ENCODE measurements at places on chromosomes 7 and 10.

- DNase-seq: no peak
These were observed 109.9 kb downstream of the ZMIZ1 start for GRCh38 chr10:79178614-79179163.

DNA sequence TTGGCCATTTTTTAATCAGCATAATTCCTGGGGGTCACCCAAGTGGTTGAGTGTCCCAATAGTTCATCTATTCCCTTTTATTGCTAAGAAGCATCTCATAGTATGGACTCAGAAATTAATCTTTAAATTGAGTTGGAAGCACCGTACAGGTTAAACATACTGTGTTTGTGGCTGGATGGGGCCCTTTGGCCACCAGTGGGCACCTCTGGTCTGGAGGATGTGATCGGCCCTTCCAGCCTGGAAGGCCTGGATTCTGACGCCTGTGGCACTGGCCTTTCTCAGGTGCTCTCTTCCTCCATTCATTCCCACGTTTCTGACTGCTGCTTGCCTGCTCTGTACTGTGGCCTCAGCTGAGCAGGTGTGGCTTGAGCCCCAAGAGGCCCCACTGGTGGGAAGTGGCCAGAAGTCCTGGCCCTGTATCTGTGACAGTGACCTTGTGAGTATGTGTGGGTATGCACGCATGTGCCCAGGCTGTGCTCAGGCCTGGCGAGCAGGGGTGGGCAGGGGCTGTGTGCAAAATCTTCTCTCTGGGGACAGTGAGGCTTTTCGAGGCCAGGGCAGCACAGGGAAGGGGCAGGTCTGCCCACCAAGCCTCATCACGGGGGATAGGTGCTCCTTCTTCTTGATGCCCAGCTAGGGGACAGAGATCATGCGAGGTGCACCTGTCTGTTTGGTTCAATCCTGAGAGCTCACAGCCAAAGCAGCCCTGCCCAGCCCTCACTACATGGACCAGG is 30.1 kb downstream of the LDB3 start:
- no peak for DNase-seq

DNA sequence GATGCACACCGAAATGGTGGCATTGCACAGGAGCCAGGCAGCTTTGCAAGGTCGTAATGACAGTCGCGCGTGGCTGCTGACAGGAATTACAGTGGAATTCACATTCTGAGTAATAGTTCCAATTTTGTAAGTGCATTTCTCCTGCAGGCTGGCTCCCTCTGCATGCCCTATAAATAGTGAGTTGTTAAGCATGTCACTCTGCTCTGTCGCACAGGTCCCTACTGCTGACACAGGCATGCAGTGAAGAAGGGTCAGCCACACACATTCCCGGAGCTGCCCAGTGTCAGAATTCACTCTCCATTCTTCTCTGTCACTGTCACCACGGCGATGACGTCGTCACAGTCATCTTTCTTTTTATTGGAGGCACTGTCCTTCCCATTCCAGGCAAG is 49.2 kb upstream of the SHH start:
- no peak for DNase-seq

DNA sequence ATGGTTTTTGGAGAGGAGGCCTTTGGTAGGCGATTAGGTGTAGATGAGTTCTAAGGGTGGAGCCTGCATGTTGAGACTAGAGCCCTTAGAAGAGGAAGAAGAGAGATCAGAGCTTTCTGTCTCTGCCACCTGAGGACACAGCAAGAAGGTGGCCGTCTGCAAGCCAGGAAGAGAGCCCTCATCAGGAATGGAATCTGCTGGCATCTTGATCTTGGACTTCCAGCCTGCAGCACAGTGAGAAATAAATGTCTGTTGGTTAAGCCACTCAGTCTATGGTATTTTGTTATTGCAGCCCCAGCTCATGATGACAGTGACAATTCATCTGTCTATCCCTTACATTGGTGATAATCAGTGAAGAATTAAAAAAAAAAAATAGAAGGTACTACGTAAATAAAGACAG is 335.2 kb downstream of the PRPF18 start:
- no peak for DNase-seq
